SJSA1 (cell line): ENCODE measurements at places on chromosomes 2 and 18.

DNA sequence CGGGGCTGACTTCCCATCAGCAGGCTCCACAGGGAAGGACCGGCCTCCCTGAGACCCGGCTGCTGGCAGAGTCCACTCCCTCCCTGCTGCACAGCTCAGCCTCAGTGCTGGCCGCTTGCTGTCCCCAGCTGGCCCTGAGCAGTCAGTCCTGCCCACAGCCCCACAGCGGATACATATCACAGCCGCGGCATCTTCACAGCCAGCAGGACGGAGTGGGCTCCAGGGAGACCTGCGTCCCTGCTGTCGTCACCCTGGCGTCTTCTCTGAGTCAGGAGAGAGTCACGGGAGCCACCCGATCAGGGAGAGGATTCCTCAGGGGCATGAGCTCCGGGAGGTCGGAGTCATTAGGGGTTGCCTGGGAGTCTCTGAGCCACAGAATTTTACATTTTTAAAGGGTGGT lies 13.1 kb upstream of the SNTG2 start:
- DNase-seq: peak; percentile 87

- no peak for DNase-seq
These were observed 188.8 kb downstream of the ZEB2 start for GRCh38 chr2:144330951-144331673.

GRCh38 chr2:122999821-123000220 lies 1025.3 kb upstream of the CNTNAP5 start:
- no peak for DNase-seq

DNA sequence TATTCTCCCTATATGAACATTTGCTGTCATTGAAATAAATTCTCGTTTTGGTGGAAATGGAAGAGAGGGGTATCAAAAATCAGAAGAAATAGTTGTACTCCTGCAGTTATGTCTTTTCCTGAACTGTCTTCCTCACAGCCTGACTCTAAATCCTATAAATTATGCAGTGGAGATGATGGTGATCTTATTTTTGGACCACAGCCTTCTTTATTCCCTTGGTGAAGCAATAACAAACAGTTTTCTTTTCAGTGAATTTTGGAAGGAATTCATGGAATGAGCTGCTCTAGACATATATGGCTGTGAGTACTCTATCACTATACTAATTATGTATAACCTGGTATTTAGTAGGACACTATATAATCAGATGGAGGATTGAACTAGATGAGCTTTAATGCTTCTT lies 1.7 kb upstream of the SLC25A12 start:
- no peak for DNase-seq

- DNase-seq: no peak
These were observed 25.4 kb upstream of the DUSP2 start for GRCh38 chr2:96170626-96171025.

DNA sequence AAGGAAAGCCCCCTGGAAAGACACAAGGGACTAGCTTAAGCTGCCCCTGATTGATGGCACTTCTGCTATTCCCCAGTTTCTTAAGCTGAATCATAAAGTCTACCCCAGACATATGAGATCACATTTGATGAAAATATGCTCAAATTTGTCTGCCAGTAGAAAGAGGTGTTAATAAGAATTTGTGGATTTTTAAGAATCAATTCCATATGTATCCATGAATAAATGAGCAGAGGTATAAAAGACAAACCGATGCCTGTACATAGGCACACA lies 119.9 kb downstream of the CCBE1 start:
- no peak for DNase-seq

DNA sequence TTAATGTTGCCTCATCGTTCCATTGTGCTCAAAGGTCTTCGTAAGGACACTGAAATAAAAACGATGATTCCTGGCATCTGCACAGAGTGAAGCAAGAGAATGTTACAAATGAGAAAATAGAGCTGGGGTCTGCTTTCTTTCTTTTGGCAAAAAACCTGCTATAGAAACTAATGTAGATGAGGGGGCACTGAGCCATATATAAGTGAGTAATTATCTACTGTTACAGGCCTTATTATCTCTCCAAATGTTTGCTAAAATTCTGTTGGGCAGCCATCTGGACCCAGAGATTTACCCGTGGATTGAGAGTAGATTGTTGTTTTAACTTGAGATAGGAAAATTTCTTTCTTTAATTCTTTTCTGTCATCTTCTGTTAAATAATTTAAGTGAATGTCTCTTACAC lies 472.5 kb upstream of the PIK3C3 start:
- DNase-seq: no peak

- DNase-seq: no peak
These were observed 654.9 kb downstream of the ADCYAP1 start for GRCh38 chr18:1559563-1559962.

- no peak for DNase-seq
These were observed 297.3 kb downstream of the CYP26B1 start for GRCh38 chr2:71850306-71850801.

GRCh38 chr2:237558961-237559641 lies 7.3 kb upstream of the PRLH start:
- DNase-seq: no peak

DNA sequence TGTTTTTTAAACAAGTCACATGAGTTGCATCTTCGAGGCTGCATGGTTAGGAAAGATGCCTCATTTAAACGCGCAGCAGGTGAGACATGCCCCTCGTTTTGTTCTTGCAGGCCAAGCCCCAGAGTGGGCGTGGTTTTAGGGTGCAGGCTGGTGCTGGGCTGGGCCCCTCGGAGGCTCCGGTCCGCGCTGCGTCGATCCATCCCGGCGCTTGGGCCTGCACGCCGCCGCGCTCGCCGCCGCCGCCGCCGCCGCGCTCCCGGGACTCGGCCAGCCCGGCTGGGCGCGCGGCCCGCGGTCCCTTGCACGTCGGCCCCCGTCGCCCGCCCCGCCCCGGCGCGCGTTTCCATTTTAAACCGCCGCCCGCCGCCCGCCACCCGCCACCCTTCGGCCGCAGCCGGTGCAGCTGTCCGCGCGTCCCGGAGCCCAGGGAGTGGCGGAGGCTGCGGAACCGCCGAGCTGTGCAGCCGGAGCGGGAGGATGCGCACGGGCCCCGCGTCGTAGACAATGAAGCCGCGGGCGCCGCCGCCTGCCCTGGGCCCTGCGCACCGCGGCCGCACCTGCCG lies 175.5 kb downstream of the AGAP1 start:
- DNase-seq: peak; percentile 73

- no peak for DNase-seq
These were observed 275.3 kb downstream of the HRH4 start for GRCh38 chr18:24735624-24736231.

DNA sequence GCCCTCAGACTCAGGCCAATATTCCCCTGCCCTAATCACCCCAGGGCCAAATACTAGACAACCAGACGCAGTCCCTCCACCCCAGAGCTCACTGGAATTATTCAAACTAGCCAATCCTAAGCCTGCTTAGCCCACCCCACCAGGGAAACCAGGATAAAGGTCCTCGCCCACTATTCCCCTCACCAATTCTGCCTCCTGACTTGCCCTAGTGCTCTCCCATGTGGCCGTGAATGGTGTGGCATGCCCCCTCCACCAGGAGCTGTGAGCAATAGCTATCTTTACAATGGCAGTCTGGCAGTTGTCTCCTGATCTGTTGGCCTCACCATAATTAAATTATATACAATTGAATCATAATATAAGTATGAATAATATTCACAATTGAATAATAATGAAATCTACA lies 42.3 kb downstream of the FAM124B start:
- no peak for DNase-seq

DNA sequence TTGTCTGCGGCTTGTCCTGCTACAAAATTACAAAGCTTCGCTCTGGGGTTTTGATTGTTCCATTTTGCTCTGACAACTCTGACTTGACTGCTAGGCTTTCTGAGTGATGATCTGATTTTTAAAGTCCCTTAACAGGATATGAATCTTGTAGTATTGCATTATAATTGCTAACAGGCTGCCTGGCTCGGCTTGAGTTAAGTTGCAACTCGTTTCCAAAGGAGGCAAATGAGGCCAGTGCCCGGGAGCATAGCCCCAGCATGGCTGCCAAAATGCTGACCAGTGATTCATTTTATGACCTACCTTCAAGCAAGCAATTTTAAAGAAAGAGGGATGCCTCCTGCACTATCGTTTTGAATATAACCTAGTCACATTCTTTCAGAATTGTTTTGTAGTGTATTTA lies 135.4 kb downstream of the COL6A3 start:
- no peak for DNase-seq

GRCh38 chr2:73994178-73994831 lies 9.6 kb downstream of the TET3 start:
- no peak for DNase-seq

DNA sequence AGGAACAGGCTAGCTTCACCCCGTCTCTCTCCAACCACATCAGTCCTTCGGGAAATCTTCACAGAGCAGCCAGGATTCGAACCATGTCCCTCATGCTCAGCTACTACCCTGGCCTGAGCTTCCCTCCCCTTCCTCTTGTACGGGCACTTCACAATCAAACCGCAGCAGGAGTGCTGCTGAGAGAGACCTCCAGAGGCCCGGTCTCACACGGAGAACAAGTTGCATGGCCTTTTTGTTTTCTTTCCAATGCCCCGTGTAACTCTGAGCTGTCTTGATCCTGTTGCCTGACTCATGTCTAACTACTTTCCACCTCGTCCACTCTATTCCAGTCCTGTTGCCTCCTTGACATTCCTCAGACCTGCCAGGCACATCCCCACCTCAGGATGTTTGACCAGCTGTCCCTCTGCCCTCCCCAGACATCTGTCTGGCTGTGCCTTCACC lies 25.4 kb downstream of the FBLN7 start:
- DNase-seq: no peak

GRCh38 chr2:37600735-37601134 lies 70.7 kb downstream of the CDC42EP3 start:
- DNase-seq: no peak

- no peak for DNase-seq
These were observed 89.8 kb downstream of the INO80D start for GRCh38 chr2:205996161-205996560.

- DNase-seq: no peak
These were observed 80.8 kb upstream of the COL5A2 start for GRCh38 chr2:189260361-189260814.

DNA sequence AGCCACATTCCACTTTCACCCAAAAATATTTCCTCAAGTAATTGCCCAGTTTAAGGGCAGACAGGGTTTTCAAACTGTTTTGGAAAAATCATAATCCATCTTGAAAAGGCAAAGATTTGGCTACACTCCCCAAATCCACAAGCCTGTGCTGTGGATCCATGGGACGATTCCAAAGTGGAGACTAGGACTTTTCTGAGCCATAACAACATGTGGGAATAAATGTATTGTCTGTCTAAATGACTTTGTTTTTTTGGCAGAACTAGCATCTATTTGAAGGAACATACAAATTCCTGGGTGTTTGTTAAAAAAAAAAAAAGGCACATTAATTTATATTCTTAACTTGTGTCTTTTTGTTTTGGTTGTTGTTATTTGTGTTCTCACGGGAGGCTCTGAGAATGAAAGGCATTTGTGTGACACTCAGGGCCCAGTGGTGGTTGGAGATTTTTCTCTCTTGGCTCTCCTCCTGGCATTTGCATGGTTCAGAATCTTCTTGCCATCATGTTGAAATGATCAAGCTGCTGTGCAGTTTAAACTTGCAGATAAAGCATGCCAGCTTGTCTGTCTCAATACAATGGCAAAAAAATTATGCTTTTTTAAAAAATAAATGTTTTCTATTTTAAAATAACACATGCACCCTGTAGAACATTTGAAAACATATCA lies 277.4 kb downstream of the EN1 start:
- no peak for DNase-seq
